ENCODE measurements at places on chromosomes 5 and 9.

- DNase-seq, result no peak
These were observed 50.3 kb downstream of the BARX1 start for GRCh38 chr9:93904649-93905472.

DNA sequence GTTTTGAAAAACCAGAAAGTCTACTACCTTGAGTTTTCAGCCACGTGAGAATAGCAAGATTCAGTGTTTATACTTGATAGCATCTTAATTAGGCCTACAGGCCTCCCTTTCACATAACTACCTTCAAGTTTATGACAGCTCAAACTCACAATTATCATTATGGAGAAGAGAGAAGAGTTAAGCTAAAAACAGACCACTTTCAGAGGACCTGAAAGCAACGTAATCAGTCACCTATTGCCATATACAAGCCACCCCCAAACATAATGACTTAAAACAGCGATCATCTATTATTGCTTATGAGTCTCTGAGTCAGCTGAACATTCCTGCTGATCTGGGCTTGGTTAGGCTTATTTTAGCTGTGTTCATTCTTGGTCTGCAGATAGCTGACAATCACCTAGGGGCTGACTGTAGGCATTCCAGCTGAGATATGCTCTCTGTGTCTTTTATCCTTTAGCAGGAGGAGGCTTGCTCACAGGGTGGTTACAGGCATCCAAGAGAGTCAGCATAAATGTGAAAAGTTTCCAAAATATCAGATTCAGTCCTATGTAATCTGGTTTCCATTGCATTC is 130.9 kb downstream of the COX7C start:
- no peak for DNase-seq

DNA sequence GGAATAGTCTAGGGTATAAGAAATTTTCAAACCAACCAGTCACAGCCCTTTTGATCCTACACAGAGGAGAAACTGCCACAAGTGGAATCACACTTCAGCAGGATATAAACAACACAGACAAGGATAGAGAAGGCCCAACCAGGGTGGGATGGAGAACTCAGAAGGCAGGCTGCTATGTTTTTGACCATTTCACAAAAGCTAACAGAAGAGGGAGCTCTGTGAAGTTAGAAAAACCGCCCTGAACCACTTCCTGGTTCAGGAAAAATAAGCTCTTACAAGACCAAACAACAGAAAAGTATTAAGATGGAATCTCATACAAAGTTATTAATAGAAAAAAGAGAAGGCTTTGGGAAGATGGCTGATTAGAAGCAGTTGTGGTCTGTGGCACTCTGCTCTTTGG is 960 bp upstream of the IFNB1 start:
- DNase-seq, result no peak

GRCh38 chr9:91037511-91038482 is 236.2 kb downstream of the SYK start:
- no peak for DNase-seq

- no peak for DNase-seq
These were observed 139.8 kb downstream of the APBA1 start for GRCh38 chr9:69532396-69532795.

DNA sequence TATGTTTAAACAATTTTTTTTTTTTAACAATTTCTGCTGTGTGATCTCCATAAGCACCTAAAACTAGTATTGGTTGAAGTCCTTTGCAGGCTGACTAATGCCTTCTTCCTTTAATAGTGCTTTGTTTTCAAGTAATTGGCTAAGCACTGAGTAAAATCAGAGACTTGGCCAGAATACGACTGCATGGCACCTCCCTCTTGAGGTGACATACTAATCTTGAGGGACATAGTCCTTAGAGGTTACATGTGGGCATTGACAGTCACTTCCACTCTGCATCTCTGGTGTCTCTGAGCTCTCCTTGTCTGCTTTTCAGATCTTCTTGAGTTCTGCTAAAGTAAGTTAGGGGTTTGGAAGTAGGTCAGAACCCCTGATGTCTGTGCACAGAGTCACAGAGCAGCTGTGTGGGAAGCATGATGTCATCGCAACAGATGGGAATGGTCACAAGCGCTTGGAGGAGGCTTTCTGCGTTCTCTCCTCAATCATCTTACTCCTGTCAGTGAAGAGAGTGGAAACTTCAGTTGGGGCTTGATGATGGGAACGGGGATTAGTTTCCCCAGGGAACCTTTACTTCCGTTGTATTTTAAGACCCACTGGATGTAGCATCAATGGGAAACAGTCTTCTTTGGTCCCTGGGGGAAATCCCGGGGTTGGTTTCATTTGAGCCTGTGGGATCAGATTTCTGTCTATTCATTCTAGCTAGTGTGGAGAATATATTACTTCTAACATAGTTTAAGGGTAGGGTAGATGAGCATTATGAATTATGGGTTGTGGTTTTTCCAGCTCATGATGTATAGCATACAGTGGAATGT is 136.9 kb downstream of the ARHGAP26 start:
- no peak for DNase-seq
